ENCODE measurements at places on chromosomes 4 and X.

GRCh38 chrX:79409657-79410056, 42.5 kb upstream of the ITM2A start:
- DNase-seq, result no peak

- peak; percentile 29 for DNase-seq
These were observed 1.2 kb upstream of the SOWAHB start for GRCh38 chr4:76898949-76899645.

DNA sequence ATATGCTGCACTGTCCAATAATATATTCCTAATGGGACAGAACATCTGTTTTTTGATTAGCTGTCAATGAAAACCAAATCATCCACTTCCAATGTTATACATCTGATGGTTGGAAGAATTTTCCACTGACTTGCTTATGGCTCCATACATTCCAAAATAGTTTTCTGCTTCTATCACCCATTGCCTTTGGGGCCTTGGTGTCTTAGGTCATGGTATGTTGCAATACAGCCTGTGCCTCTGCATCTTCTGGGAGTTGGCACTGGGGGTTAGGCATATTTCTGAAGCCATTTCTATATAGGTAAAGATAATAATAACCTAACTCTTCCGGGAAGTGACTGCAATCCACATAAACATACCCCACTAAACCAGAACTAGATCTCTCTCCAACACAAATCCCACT, 53.2 kb upstream of the NR3C2 start:
- DNase-seq, result no peak

DNA sequence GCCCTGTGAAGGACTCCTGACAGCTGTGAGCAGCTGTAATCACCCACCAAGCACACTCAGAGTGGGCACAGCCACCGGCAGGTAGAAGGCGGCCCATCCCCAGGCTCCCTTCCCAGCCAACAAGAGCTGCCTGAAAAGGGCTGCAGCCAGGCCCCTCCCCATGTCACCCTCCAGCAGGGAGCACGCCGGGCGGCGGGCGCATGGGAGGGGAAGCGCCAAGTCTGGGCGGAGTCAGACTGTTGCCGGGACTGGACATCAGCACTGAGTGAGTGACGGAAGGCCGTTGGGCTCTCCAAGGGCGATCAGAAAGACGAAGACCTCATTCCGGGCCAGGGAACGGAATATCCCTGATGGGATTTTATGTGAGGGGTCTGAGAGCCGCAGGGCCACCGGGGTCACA, 82.1 kb downstream of the PPP2R2C start:
- no peak for DNase-seq

DNA sequence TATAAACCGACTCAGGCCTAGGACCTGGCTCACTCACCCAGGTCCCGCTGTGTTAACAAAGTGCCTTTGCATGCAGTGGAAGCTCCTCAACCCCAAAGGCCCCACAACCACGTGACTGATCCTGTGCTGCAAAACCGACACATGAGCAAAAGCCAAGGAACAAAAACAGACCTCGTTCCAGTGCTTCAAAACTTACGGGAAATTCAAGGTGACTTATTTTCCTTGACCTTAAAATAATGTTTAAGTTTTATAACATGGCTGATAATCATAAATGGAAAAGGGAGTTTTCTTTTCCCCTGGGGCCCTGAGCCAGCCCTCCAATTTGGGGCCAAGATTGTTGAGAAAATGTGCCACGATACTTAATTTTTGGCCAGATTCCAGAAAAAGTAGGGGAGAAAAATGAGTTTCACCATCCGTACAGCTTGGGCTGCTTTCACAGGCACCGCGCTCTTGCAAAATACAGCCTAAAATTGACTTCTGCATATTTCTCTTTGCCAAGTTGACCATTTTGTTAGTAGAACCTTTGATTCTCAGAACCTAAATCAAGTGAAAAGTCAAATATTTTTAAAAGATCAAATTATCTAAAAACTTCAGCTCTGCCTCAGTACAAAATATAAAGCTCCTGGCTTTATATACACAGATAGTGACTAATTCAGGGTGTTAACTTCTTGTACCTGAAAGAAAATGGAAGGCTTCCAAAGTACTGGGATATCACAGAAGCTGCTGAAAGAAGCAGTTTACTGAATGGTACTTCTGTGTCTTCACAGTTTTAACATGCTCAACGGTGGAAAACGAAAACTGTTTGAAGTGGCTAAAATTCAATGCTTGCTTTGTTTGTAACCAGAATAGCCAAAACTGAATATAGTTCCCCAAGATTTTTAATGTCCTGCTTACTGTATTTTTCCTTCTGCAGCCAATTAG, 93.8 kb downstream of the APBB2 start:
- no peak for DNase-seq

GRCh38 chr4:10006601-10007435, 14.5 kb downstream of the SLC2A9 start:
- DNase-seq, result no peak

GRCh38 chr4:86452924-86453531, 93.2 kb upstream of the MAPK10 start:
- no peak for DNase-seq

DNA sequence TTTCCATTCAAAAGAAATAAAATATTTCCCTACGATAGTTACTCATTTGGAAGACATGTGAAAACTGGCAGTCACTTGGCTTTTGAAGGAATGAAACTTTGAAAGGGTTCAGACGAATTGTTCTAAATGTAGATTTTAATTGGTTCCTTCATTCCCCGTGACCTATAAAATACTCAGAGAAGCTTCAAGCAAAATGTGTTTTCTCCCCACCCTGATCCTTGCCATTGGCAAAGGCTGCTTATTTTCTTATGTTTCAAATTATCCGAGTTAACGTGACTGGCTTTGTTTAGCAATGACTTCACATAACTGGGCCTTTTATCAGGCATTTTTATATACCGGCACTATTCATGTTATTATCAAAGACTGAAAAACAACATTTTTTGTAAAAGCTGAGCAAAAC, 204.1 kb upstream of the NEIL3 start:
- DNase-seq, result no peak

GRCh38 chr4:151195801-151196200, 81.2 kb upstream of the PRSS48 start:
- no peak for DNase-seq

DNA sequence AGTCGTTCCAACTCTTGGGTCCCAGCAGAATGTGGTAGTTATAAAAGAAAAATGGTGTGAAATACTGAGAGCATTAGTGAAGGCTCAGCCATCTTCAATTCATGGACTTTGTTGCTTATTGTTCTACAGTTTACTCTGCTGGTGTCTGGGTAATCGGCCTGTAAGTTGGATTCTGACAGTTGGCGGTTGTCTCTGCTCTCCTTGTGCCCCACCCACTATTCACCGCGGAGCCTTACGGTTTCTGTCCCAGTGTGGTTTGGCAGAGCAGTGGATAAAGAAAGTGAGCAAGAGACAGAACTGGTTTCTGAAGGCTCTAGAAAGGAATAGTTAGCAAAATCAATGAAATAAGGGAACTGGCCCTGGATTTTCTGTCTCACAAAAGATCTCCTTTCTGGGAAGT, 9.1 kb downstream of the LONRF3 start:
- no peak for DNase-seq

DNA sequence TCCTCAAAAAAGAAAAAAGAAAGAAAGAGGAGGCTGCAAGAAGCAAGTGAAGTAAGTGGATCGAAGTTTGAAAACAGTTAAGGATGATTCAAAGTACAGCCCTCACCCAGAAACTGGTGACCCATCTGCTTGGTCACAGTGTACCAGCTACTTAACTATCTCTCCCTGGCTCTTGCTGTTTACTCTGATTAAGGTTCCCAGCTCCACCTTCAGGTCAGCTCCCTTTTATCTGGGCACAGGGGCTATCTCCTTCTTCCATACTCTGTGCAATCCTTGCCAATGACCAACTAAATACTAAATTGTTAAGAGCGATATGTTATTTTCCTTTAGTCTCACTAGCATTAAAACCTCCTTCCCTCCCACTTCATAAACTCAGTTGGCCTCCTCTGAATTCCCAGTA, 81.5 kb upstream of the SMIM10 start:
- no peak for DNase-seq

GRCh38 chr4:37715889-37716402, 29.8 kb upstream of the RELL1 start:
- DNase-seq, result peak; percentile 4

GRCh38 chr4:94758700-94759399, 1.1 kb downstream of the BMPR1B start:
- no peak for DNase-seq

- no peak for DNase-seq
These were observed 474.7 kb downstream of the SPRY1 start for GRCh38 chr4:123871341-123871740.

DNA sequence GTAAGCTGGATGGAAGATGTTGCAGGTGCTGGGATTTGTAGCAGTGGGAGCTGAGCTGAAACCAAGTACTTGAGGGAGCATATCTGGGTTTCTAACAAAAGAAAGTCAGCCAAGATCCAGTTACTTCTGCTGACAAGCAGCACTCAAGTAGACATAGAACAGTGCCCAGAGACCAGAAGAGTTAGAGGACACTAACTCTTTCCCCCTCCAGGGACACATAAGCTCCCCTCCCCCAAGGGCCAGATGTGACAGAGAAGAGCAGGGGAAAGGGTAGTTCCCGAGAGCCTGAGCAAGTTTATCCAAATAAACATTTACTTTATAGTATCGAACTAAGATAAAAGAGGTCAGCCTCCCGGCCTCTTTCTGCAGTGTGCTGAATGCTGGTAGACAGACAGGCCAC, 12.2 kb downstream of the TRPC3 start:
- DNase-seq, result no peak

DNA sequence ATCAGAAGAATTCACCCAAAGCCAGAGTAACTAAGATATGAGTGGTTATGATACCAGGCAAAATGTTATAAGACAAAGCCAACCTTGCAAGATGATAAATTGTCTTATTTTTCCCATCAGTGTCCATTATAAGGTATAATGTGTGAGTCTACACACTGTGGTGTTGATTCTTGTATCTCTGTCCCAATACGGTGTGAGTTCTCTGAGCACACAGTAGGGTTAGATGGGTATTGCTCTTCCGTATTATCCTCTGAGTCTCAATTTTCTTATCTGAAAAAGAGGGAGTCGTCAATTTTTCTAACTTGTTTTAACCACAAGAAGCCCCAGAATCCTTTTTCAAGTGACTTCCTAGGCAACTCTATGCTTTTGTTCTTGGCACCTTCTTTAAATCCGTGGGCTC, 69.9 kb downstream of the HMGB2 start:
- no peak for DNase-seq

DNA sequence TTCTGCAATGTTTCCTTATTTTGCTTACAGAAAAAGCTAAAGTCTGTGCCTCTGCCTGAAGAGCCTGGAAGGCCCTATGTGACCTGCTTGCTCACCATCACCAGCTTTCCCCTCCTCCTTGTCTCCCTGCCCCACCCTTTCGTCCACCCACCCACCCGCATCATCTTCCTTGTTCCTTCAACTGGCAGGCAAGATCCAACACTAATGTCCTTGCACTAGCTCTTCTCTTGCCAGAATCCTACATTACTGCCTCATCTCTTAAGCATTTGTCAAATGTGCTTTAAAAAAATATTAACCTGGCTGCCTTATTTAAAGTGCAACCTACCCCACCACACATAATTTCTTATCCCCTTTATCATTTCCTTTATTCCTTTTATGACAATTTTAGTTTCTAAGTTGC, 165.1 kb upstream of the PPP3CA start:
- DNase-seq, result no peak

GRCh38 chr4:82679531-82679930, 117.7 kb upstream of the TMEM150C start:
- DNase-seq, result no peak

DNA sequence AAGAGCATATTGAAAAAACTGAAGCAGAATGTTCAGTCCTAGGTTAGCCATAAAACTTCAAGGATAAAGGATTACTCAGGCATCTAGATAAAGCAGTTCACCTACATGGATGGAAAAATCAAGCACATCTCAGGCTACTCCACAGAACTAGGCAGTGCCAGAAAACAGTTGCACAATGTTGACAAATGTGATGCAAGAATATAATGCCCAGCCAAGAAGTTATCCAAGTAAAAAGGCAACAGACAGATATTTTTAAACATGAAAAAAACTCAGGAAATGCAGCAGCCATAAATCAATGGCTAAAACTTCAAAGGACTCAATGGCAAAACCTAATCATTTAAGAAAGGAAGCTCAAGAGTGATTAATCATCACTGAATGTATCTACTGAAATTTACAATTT, 456.0 kb upstream of the FAM241A start:
- no peak for DNase-seq

GRCh38 chrX:8946563-8946962, 87.4 kb downstream of the FAM9B start:
- no peak for DNase-seq

DNA sequence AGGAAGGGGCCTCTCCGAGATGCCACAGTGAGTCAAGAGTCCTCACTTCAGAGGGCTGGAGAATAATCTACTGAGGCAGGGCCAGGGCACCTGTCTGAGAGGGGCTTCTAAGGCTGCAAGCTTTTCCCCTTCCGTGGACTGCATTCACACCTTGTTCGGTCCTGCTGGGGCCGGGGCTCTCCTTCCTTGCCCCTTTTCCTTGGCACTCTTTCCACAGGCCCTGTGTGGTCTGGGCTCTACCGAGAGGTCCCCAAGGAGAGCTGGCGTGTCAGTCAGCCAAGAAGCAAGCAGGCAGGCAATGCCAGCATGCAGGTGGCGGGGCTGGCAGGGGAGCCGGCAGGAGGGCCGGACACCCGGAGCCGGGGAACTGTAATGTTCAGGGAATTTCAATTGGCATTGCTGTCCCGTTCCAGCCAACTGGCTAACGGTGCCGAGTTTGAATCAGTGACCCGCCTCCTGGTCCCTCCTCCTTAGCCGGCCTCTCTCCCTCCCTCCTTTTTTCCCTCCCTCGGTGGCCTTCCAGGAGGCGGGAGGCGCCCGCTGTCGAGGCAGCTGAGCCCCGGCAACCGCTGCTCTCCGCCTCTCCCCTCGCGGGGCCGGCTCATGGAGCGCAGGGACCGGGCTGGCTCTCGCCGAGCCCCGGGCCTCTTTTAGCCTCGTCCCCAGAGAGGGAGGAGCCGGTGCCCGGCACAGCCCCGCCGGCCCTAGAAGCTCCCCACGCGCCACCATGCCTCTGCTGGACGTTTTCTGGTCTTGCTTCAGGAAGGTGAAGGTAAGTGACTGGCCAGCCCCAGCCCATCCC, at the start of gene STARD8:
STARD8 (plus strand) TSS at position 511 of the 802 bp plus-strand sequence; CDS start at position 728, 217 bp downstream.
- peak; percentile 7 for DNase-seq

DNA sequence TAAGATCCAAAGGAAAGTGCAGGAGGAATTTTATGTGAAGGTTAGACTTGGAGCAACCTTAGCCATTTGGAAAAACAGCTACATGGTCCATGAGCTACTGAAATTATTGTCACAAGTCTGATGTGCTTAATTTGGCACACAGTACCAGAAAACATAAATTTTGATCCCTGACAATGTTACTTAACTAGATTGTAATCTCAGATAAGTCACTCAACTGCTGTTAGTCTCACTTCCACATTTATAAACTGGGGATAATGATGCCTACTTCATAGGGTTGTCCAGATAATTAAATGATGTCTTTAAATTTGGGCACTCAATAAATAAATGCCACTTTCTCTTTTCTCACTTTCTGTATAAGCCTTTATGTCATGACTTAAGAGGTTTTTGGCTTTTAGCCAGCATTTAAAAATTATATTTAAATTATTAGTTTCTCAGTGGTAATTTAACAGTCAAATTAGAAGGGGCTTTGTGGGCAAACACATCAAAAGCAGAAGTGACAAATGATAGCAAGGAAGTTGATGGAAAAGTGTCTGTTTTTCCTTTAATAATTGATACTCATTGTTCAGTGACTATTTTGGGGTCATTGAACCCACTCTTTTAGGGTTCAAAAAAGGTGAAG, 58.3 kb downstream of the PAQR3 start:
- DNase-seq, result no peak

Measured in NCI-H510A treated with DMSO at 0.1 percent for 48 hours (cell line).